Hematopoietic multipotent progenitor cell (in vitro differentiated cells): ENCODE measurements at places on chromosomes 3 and 15.

GRCh38 chr3:110808630-110809029 is 263.0 kb upstream of the NECTIN3 start:
- DNase-seq = no peak

DNA sequence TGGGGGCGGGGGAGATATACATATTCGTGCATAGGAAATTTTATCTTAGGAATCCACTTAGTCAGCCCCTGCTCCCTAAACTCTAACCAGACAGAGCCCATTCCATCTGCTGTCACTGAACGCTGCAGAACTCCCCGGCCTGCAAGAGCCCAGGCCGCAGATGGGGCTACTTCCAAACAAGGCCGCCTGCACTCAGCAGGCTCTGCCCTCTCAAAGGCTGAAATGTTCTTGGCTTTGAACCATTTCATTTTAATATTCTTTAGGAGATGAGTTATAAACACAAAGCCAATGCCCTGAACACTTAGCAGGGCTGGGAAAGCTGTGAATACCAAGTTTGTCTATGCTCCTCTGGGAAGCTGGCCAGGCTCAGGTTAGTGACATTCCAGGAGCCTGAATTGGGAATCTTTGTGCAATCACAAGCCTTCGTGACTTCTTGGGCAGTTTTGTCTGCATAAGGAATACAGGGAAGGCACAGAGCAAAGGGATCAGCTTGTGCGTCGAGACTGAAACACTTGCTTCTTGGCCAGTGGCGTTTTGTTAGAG is 65.0 kb downstream of the SYNM start:
- no peak for DNase-seq

GRCh38 chr3:195208183-195208582 is 62.8 kb downstream of the XXYLT1 start:
- no peak for DNase-seq

DNA sequence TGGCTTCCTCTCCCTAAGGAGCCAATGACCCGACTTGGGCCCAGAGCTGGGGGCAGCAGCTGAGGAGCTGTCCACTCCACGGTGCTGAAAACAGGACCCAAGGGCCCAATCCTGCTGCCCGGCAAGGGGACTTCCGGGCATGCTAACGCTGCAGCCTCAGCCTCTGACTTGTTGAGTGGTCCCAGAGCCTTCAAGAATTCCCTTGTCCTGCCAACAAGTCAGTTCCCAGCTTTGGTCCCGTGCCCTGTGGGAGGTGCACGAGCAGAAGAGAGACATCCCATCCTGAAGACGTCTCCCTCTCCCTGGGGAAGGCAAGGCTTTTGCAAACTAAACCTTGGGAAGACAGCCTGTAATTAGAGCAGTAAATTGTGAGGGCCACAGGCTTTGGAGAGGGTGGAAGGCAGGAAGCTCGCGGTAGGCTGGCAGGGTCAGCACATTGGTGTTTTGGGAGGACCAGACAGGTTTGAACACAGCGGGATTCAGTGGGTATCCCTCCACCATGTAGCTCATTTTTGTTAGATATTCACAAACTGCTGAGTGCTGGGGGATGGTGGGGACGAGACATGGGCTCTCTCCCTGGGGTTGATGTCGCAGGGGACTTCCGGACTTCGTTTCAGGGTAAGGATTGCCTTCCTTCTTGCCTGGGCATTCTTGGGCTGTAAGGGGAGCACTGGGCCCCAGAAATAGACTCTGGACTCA is 29.8 kb upstream of the PRR23E start:
- no peak for DNase-seq

GRCh38 chr3:56788521-56788920 is 13.2 kb downstream of the ARHGEF3 start:
- DNase-seq = no peak

- no peak for DNase-seq
Observed at GRCh38 chr3:3625544-3626271, 173.5 kb upstream of the LRRN1 start.

GRCh38 chr3:42298259-42298658 is 32.3 kb upstream of the CCK start:
- no peak for DNase-seq

- DNase-seq = no peak
Observed at GRCh38 chr3:123658852-123659206, 74.0 kb upstream of the HACD2 start.

DNA sequence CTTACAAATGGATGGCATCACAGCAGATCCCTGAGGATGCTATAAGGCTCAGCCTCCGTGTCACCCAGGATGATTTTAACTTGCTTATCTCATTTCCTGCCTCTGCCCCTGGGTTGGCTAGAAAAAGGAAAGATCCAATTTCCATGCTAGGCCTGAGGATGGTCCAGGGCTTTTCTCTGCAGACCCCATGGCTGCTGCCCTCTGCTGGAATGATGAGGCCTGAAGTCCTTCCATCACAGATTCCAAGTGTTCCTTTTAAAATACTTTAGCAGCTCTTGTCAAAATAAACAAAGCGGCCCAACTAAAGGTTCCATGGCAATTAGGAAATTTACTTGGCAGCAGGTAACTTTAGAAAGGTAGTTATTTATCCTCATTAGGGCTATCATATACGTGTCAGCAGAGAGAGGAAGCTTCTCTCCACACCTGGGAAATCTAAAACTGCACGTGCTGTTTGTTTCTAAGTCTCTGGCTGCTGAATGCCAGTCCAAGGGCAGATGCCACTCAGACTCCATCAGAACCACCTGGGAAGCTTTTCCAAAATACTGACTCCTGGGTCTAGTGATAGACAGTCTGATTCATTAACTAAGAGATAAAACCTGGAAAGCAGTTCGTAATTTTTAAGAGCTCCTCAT is 401.9 kb upstream of the IL12A start:
- DNase-seq = no peak

- DNase-seq = no peak
Observed at GRCh38 chr3:24487325-24488262, 7.1 kb downstream of the THRB start.

- DNase-seq = no peak
Observed at GRCh38 chr3:127412578-127413317, 124.9 kb upstream of the PRR20G start.

DNA sequence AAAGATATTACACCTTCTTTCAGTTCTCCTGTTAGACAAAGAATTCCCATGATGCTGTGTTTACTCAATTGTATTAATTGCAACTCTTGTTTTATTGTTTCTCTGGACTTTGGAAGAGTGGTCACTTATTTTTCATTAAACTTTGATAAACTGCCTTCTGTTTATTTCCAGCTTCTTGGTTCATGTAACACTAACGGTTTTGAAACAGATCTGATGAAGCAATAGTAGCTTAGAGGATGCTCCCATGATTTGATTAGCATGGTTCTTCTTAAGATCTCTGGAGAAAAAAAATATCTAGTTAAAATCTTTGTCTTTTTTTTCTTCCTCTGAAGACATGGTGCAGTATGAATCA is 90.1 kb downstream of the FNDC3B start:
- no peak for DNase-seq

DNA sequence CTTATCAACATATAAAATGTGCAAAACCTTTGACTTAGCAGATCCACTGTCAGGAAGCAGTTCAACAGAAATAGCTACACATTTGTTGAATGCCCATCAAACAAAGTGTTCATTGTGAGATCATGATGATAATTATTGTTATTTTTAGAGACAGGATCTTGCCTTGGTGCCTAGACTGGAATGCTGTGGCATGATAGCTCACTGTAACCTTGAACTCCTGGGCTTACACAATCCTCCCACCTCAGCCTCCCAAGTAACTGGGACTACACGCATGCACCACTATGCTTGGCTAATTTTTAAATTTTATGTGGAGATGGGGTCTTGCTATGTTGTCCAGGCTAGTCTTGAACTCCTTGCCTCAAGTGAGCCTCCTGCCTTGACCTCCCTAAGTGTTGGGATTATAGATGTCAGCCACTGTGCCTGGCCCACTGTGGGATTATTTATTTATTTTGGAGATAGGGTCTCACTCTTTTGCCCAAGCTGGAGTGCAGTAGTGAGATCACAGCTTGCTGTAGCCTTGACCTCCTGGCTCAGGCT is 8.8 kb downstream of the MAP2K5 start:
- no peak for DNase-seq
